Activated T-cell treated with anti-CD3 and anti-CD28 coated beads, Interleukin-2, amount 50 U/mL, for 1 hour (primary cell): ENCODE measurements at places on chromosomes 16 and 17.

GRCh38 chr16:339680-340079 is 12.8 kb downstream of the AXIN1 start:
- no peak for DNase-seq

GRCh38 chr16:78199325-78200022 is 100.0 kb downstream of the WWOX start:
- no peak for DNase-seq

GRCh38 chr17:38589462-38590114 is 16.2 kb downstream of the SRCIN1 start:
- no peak for DNase-seq

- DNase-seq: no peak
Measured at GRCh38 chr17:77523540-77523939, 382.8 kb downstream of the SEC14L1 start.

GRCh38 chr17:51948128-51948527 is 210.4 kb downstream of the CA10 start:
- DNase-seq: no peak

- DNase-seq: peak; percentile 27
Measured at GRCh38 chr17:4833941-4834680, 971 bp downstream of the MINK1 start.

DNA sequence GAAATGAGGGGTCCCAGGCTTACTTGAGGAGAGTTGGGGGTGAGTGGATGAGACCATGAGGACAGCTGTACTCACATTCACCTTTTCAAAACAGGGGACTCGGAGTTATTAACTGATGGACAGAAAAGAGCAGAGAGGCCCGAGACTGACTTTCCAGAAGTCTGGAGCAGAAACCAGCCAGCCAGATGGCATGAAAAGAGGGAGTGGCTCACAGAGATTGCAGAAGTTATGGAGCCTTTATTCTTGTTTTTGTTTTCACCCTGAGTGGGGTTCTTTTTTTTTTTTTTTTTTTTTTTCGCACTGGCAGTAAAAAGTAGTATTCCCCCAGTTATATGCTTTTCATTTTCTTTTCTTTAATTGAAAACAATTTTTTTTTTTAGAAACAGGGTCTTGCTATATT is 18.9 kb downstream of the TVP23A start:
- no peak for DNase-seq
